Stimulated activated CD8-positive, alpha-beta memory T cell treated with anti-CD3 and anti-CD28 coated beads, Interleukin-7, amount 100 ng/mL, for 1 hour (primary cell): ENCODE measurements at places on chromosomes 7 and 10.

GRCh38 chr10:127148066-127148932 is 48.1 kb downstream of the INSYN2A start:
- no peak for DNase-seq

- no peak for DNase-seq
These were observed 45.1 kb downstream of the ZNF33B start for GRCh38 chr10:42593284-42593683.

DNA sequence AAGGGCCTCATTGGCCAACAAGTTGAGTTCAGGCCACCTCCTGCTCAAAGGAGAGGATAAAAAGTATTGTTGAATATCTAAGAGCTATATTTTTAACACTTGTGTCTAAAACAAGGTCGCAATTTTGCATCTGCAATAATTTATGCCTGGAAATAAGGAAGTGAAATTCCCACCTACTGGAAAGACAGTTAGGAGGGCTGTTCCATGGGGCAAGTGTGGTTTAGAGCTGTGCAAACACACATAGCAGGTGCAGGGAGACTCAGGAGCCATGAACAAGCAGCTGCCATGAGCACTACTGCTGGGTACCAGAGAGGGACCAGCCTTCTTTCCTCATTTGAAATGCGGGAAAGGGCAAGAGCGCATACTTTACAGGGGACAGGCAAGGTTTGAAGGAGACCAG is 35.5 kb upstream of the IKZF1 start:
- DNase-seq: no peak

GRCh38 chr7:26543340-26543739 is 251.7 kb downstream of the SNX10 start:
- no peak for DNase-seq

GRCh38 chr10:13913897-13914296 is 327.1 kb downstream of the PRPF18 start:
- DNase-seq: no peak
